EH (cell line): ENCODE measurements at places on chromosomes 2 and 18.

- DNase-seq: no peak
These were observed 122.6 kb downstream of the SMAD7 start for GRCh38 chr18:48828194-48828545.

DNA sequence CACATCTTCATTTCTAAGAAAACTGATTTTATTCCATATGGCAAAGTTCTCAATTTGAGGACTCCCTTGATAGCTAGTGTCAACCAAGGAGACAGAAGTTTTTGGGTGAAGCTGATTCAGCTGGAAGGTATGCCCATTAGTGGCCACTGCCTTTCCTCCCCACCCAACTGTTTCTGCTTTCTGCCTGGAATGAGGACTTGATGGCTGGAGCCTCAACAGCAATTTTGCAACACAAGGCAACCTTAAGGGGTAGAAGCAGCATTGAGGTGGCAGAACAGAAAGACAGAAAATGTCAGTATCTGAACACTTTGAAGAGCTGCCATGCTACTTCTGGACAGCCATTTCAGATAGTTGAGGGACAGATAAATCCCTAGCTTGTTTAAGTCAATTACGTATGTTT, 47.0 kb downstream of the INHBB start:
- DNase-seq: no peak

- no peak for DNase-seq
These were observed 47.3 kb upstream of the OTX1 start for GRCh38 chr2:63003351-63003750.

DNA sequence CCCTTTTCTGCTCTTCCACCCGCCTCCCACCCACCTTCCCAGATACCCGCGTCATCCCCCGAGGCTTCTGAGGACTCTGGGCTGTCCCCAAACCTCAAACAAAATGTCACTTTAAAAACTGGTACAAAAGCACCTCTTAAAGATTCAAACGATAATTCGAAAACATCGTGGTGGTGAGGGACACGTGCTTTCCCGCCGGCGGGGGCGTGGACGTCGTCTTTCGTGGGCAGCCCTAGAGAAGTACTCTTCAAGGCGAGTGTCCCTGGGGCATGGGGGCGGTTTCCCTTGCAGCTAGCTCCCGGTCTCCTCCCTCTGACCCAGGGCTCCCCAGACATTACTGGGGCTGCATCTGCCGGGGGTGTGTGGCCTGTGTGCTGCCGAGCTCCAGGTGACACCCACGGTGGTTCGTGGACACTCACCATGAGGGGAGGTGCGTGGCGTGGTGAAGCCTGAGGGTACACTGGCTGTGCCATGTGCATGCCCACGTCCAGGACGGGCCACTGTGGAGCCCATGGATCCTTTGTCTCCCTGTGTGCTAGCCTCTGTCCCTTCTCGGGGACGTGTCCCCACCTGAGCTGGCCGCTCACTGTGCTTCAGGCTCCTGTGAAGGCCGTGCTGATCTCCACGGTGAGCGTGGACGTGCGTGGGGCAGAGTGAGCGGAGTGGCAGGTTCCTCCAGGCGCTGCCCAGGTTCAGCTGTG, 117.8 kb downstream of the NFATC1 start:
- no peak for DNase-seq

DNA sequence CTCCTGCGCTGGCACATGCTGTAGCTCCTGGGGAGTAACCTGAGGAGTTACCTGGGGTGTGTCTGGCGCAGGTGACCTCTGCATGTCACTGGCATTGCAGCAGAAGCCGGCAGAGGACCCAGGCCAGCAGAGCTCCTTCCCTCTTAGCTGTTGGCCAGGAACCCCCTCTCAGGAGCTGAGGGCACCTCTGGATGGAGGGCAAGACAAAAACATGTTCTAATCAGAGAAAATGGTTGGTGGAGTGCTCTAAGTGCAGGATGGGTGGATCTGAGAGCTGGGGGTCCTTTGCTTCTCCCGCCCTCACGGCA, 44.9 kb upstream of the SNTG2 start:
- no peak for DNase-seq

GRCh38 chr2:159129824-159130223, 156.7 kb downstream of the WDSUB1 start:
- DNase-seq: no peak

DNA sequence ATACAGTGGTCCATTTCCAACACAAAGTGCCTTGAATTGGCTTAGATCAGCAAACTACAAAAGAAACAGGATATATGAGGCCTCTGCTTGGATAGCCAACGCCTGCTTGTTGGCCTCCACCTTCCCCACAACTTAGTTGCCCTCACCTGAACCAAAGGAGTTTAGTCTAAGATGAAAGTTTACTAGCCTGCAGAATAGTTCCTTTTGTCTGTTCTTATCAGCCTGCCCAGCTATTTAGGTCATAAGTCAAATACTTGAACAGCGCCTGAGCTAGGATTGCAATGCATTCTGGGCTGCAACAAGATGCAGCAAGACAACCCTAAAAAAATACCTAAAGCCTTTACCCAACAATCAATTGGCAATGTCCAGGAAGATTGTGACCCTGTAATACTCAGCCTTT, 13.1 kb upstream of the EPG5 start:
- no peak for DNase-seq
